ENCODE measurements at places on chromosomes 11 and 22. TPM values are rescaled to one million over a fixed set of nuclear protein-coding genes. Genes with fewer than 3 reads are reported as not detected.

The OR4D6 gene
- not detected for polyA plus RNA-seq

The SERPING1 gene
- 109 TPM for polyA plus RNA-seq

DNA sequence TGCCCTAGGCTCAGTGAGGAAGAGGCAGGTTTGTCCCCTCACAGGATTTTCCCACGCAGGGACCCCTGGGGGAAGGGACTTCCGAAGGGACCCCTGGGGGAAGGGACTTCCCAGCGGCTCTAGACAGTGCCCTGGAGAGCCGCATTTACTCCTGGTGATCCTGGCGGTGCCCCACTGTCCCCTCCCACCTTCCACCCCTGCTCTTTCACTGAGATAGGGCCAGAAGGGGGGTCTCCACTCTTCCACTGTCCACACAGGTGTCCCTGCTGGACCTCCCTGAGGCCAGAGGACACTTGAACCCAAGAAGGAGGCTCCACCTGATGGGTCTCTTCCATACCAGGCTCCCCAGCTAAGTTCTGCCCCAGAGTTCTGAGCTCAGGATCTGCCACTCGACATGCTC is 1333.9 kb downstream of the BRD1 start:
- no peak for DNase-seq

DNA sequence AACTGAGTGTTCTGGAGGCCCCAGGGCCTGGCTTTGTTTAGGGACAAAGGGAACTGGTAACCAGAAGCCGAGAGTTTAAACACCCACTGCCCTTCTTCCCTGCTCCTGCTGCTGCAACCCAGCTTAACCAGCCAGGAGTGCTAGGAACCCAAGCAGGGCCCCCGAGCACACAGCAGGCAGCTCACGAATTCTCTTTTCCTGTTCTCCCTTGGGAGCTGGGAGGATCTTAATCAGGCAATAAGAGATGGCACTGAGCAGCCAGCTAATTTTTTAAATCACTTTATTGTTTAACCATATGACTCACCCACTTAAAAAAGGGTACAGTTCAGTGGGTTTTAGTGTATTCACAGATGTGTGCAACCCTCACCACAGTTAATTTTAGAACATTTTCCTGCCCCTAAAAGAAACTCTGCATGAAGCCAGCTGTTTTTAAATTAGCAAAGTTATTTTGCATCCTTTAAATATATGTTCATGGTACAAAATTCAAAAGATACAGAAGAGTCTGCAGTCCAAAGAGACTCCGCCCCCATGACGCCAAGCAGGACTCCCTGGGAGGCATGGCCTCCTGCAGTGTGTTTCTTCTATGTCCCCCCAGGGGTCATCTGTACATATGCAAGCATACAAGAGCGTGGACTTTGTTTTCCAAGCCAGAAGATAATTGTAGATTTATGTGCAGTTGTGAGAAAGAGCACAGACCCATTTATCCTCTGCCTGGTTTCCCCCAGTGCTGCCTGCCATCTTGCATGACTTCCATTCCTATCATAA is 18.9 kb upstream of the PPP6R3 start:
- DNase-seq: no peak

GRCh38 chr11:28384418-28384817 is 276.2 kb downstream of the METTL15 start:
- no peak for DNase-seq

The MRPL23 gene
- 86.9 TPM for polyA plus RNA-seq

- peak; percentile 71 for DNase-seq
Measured at GRCh38 chr22:17845790-17846189, 71.5 kb upstream of the BID start.

GRCh38 chr11:108913204-108913603 is 248.3 kb downstream of the DDX10 start:
- no peak for DNase-seq

DNA sequence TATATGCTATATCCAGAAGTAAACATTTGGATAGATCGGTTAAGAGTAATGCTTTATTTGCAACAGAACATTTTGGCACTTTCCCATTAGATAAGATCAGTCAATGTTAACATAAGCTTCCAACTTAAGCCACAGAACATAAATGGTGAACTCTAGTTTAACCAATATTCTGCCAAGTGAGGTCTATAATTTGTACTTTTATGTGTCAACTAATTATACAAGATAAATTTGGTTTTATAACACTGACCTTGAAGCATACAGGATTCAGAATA is 23.5 kb upstream of the BLID start:
- no peak for DNase-seq

DNA sequence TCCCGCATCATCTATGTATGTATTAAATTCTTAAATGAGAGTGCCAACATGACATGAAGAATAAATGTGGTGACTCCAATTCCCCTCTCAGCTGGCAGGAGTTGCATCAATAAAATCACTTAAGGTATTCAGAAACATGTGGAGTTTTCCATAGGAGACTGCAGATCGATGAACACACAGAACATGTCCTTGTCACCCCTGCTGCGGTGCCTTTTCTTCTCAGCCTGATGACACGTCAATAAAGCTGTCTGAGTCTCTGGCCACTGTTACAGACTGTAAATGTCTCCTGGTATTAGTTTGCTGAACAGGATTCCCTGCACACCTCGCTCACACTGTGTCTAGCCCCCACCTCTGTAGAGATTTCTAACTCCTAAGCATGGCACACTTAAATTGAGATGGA is 460.5 kb downstream of the LRRC4C start:
- DNase-seq: no peak

The OR2AT4 gene
- 0.06 TPM for polyA plus RNA-seq

DNA sequence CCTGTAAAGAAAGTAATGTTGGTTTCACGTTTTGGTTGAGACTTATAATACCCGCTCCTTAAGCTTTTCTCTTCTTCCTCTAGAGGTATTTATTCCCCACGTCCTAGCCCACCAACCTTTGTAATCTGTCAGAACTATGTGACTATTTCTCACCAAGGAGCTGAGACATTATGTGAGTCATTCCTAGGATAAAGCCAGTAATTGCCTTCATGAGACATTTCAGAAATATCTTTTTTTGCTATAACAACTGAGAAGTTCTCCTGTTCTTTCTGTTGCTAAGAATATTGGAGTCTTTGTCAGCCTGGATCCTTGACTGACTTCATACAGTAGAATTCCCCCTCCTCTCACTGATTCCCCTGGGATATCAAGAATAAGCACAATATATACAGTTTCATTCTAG is 1497.0 kb upstream of the TENM4 start:
- DNase-seq: no peak

- DNase-seq: no peak
Measured at GRCh38 chr11:43589601-43590250, 90.8 kb upstream of the HSD17B12 start.

GRCh38 chr22:23823331-23823791 is 15.4 kb downstream of the DERL3 start:
- DNase-seq: no peak

The CECR2 gene
- 30.5 TPM for polyA plus RNA-seq

DNA sequence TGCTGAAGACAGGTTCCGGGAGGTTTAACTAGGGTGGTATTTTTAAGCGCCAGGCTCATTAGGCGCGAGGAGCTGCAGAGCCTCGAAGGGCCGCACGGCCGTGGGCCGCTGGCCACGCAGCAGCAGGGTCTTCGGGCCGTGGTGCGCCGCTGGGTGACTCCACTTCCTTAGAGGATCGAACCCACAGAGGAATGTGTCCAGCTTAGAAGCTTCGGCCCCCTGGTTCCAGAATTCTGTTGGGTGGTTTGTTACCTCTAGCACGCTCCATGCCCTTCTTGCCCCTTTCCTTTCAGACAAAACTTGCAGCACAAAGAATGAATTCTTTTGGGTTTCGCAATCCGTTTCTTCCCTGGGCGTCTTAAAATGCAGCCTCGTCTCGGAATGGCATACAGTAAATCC is 773 bp upstream of the PATL1 start:
- DNase-seq: no peak

The MISFA gene
- polyA plus RNA-seq: 8.1 TPM

The KCNE3 gene
- 2.5 TPM for polyA plus RNA-seq

DNA sequence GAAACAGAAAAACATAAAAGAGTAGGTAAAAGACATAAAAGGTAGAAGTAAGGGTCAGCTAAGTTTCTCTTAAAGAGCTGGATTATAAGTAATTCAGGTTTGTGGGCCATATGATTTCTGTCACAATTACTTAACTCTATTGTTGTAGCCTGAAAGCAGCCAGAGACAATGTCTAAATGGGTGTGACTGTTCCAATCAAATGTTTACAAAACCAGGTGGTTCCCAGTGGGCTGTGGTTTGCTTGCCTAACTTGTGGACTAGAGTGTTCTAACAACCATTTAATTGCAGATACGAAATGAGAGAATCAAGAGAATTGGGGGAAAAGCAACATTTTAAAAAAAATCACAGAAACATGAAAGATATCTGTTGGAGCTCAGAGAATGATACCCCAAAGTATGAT is 22.6 kb downstream of the OR6M1 start:
- no peak for DNase-seq

- peak; percentile 86 for DNase-seq
Measured at GRCh38 chr22:18156878-18157713, 7.1 kb downstream of the USP18 start.

The RFPL1 gene
- polyA plus RNA-seq: not detected

DNA sequence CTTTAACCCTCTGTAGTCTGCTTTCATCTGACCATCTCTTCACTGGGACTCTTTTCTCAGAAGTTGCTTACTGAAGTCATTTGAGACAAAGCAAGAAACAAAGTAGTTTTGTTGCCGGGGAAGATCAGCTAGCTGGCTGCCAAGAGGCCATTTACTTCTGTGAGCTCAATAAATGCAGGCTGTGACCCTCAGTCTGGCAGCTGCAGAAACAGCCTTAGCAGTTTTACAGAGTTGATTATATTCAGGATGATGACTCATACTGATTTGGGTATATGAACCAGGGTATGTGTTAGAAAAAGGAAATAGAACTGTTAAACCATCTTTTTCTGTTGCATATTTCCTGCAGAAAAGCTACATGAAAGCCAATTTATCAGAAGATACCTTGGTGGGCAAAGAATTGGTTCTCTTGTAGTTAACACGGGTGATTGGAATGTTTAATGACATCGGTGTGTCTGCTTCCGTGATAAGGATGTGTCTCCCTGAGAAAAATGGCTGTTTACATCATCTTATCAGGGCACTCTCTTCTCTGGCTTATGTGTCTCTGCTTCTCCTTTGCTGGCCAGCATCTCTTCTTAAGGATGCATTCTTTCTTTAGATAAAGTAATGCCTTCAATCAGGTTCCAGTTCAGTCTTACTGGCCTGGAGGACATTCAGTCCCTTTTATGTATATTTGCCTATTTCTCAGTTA is 18.5 kb downstream of the FIBIN start:
- peak; percentile 61 for DNase-seq

GRCh38 chr11:11022125-11022730 is 164.4 kb upstream of the ZBED5 start:
- DNase-seq: no peak

- no peak for DNase-seq
Measured at GRCh38 chr11:69877235-69877634, 58.0 kb upstream of the FGF3 start.

The RAB38 gene
- 2.1 TPM for polyA plus RNA-seq

GRCh38 chr22:44357966-44358465 is 45.3 kb upstream of the SHISAL1 start:
- DNase-seq: peak; percentile 55

DNA sequence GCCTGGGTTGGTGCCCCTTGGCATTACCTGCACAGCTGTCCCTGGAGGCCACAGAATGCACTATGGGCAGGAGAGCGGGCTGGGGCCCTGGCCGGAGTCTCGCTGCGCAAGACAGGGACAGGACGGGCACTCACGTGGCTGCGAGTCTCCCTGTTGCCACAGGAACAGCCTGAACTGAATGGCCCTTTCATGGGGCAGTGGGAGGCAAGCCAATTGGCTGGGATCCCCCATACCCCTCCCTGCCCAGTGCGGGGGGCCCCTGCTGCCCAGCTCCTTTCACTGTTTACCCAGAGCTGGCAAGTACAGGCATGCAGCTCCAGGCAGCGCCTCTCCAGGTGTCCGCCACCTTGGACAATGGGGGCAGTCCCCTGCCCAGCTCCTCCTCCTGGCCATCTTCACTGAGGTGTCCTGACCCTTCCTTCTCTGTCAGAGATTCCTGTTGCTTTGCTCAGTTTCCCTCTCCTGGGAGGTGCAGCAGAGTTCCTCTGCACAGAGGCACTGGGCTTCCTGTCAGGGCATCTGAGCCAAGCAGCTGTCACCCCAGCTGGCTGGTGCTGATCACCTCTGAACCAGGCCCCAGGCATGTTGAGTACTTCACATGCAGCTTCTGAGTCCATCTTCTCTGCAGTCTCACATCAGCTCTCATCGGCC is 5.2 kb downstream of the USP2 start:
- DNase-seq: no peak

DNA sequence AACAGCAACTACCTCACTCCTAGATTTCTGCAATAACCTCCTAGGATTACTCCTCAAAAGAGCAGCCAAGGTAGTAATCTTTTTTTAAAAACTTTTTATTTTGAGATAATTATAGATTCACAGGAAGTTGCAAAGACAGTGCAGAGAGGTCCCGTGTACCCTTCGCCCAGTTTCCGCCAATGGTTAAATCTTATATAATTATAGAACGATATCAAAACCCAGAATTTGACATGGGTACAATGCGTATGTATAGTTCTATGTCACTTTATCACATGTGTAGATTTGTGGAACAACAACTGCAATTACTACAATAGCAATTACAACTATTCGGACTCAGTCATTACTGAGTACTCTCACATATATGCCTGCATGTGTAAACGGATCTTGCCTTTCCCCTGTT is 94.8 kb upstream of the APOA1 start:
- no peak for DNase-seq

- DNase-seq: no peak
Measured at GRCh38 chr11:76631566-76632308, 38.8 kb downstream of the LRRC32 start.

The PHLDA2 gene
- polyA plus RNA-seq: 0.52 TPM

- peak; percentile 41 for DNase-seq
Measured at GRCh38 chr11:86519064-86519911, 144.6 kb downstream of the CCDC81 start.

GRCh38 chr11:22808571-22809197 is 20.9 kb downstream of the SVIP start:
- peak; percentile 22 for DNase-seq

- DNase-seq: no peak
Measured at GRCh38 chr22:33299245-33299956, 241.2 kb upstream of the SYN3 start.

DNA sequence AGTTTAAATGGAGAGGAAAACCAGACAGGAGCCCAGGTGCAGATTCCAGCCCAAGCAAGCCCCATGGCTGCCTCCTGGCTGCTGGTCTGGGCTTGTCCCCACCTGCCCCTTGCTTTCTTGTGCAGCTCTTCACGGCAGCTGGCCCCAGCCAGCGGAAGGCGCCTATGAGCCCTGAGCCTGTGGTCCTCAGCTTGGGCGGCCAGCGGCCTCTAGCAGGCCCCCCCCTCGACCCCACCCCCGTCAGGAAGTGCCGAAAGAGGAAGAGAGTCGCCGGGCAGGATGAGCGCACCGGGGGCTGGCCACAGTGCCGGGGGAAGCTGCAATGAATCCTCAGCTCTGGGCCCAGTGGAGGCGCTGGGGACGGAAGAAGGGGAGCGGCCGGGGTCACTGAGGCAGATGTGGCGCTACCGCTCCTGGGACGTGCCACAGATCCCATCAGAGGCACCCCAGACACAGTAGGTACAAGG is 2.1 kb upstream of the DGKZ start:
- no peak for DNase-seq
